ENCODE measurements at places on chromosomes 16 and 17. TPM values are rescaled to one million over a fixed set of nuclear protein-coding genes. Genes with fewer than 3 reads are reported as not detected.

DNA sequence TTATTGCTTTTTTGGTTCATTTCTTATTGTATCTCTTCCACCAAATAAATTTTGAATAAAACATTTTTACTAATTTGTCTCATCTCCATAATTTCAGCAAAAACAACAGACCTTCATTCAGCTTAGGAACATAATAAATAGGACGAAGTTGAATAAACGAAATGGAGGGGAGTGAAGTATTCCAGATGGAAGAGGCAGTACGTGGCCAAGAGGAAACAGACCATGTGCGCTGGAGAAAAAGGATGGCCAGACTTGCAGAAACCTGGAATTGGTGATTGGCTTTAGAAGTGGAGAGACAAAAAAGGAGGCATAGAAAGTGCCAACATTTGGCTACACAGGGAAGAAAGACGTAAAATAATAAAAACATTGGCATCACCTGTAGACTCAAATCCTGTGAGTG lies 113.5 kb downstream of the USP22 start:
- no peak for DNase-seq

DNA sequence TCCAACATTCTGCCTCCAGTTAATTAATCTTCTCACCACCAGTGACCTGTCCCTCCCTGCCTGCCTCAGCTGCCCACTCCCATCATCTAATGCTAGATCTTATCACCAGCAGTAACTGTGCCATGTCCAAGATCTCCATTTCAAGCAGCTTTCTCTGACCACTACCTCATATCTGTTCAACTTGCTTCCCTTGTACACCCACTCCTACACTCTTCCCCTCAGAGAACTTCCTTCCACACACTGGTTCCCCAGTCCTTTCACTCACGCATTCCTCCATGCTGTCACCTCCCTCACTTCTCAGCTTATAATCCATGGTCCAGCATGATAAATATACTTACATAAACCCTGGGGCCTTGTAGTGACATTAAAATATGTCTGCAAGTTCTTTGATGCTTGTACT lies 31.8 kb upstream of the DYNLL2 start:
- no peak for DNase-seq

CMTM1 gene
- 17.8 TPM for total RNA-seq

GALR2 gene
- 0.38 TPM for total RNA-seq

Data from activated CD4-positive, alpha-beta memory T cell treated with anti-CD3 and anti-CD28 coated beads, Interleukin-2, amount 10 ng/mL, durations not matched to agents 7 days and 5 days (primary cell).